ENCODE measurements at places on chromosomes 13 and 19.
A peak's percentile ranks its signal among the peaks of the same experiment; 100 is the strongest.

GRCh38 chr13:40547591-40548315 is 118.7 kb downstream of the FOXO1 start:
- no peak for DNase-seq

GRCh38 chr13:103839460-103839859 is 773.2 kb upstream of the SLC10A2 start:
- DNase-seq = no peak

- DNase-seq = no peak
Observed at GRCh38 chr13:29562786-29563438, 32.6 kb downstream of the SLC7A1 start.

GRCh38 chr13:66875264-66875663 is 354.9 kb downstream of the PCDH9 start:
- DNase-seq = no peak

DNA sequence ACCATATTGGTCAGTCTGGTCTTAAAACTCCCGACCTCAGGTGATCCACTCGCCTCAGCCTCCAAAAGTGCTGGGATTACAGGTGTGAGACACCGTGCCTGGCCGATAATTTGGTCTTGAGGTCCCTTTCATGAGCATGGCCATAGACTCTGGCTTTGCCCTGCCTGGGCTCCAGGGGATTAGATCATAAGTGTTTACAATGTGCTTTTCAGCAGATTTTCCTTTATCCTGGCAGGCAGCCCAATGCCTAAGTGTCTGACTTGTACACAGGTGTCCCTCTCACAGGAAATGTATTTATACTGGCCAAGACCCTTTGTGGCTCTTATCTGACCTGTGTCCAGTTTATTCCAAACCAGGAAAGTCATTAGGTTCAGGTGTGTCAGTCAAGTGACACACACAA is 15.9 kb downstream of the BCAM start:
- DNase-seq = no peak

GRCh38 chr19:4379383-4380253 is 20.7 kb downstream of the SH3GL1 start:
- peak; percentile 23 for DNase-seq

GRCh38 chr13:51763486-51763885 is 40.5 kb downstream of the DHRS12 start:
- DNase-seq = no peak

DNA sequence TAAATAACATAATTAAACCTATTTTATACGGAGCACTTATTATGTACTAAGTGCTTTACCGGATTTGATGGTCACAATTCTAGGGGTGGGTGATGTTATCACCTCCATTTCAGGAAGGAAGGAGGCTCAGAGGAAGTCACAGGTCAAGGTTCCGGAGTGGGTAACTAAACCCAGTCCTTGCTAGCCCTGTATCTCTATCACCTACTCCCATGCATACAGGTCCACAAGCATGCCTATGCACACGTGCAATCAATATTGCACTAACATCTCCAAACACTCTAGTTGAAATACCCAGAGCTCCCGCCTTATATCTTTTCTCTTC is 17.8 kb upstream of the FOSB start:
- DNase-seq = no peak

DNA sequence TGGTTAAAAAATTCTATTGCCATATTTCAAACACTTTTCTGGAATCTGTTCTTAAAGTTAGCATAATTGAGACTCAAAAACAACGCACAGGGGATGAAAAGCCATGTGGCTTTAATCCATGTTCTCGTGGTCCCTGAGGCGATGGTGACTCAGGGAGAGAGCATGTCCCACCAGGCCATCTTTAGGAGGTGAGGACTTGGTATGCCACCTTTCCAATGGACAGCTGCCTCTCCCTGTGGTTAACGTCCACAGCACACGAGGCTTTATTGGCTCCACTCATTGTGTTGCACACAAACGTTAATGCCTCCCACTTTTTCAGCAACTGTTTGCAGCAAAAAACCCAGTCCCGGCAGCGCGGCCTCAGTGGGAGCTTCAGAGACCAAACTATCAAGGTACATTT is 51.4 kb downstream of the EFNB2 start:
- no peak for DNase-seq

GRCh38 chr13:44231786-44232516 is 141.7 kb upstream of the SERP2 start:
- DNase-seq = no peak

GRCh38 chr19:2135474-2136402 is 15.6 kb downstream of the AP3D1 start:
- no peak for DNase-seq

DNA sequence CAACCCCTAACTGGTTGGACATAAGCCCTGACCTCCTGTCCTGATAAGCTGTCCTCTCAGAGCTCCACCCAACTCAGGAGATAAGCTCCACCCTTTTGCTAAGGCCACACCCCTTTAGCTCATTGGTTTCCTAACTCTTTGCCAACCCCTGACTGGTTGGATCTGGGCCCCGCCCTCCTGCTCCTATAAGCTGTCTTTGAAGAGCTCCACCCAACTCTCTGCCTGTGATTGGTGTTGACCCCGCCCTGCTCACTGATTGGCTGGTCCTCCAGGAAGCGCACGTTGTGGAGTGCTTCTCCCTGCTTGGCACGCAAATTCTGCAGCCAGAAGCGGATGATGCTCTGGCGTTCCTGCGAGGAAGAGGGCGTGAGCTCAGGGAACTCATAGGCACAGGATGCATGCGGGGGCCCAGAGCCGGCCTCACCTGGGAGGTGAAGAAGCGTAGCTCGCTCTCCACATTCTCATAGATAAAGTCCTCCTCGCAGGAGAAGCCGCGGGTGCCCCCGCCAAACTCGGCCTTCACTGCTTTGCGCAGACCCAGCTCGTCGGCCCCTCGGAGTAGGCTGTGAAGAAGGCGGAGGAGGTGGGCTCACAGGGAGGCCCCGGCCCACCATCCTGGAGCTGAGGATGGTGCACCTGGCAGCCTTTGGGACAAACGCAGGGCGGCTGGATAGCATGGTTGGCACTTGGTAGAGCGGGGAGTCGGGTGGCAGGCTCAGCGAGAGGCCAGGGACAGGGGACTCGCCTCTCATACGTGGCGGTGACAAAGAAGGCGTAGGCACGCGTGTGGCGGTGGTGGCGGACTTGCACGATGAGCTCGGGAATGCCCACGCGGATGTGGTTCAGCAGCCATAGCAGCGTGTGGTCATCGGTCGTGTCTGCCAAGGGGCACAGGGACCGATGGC is 1.7 kb downstream of the ANO8 start:
- DNase-seq = peak; percentile 50

GRCh38 chr13:62706048-62706447 is 1290.4 kb upstream of the PCDH20 start:
- no peak for DNase-seq

- no peak for DNase-seq
Observed at GRCh38 chr13:44648392-44649103, 72.4 kb upstream of the TSC22D1 start.

- DNase-seq = no peak
Observed at GRCh38 chr19:4429256-4429655, 26.8 kb downstream of the CHAF1A start.

DNA sequence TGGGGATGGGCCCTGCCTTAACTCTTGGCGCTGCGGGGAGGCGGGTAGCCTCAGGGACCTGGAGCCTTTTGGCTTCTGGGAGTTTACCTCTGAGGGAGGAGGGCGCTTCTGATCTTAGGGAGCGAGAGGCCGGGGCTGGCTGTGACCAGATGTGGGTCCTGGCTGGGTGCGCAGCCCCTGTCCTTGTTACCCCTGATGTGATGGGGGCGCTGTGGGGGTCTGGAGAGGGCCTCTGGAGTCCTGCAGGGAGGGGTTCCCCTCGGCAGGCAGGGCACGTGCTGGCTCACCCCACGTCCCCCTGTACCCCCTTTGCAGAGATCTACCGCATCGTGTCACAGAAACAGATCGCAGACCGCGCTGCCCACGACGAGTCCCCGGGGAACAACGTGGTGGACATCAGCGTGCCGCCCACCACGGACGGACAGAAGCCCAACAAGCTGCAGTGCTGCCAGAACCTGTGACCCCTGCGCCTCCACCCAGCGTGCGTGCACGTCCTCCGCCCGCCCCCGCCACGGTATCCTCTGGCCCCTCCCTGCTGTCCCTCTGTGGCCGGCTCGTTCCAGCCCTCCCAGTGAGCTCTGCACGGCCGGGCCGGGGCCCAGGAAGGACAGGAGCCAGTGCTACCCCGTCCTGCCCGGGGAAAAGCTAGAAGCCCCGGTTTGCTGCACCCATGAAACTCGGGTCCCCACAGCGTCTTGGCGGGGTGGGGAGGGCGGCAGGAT is 9.8 kb upstream of the MARCHF2 start:
- no peak for DNase-seq

DNA sequence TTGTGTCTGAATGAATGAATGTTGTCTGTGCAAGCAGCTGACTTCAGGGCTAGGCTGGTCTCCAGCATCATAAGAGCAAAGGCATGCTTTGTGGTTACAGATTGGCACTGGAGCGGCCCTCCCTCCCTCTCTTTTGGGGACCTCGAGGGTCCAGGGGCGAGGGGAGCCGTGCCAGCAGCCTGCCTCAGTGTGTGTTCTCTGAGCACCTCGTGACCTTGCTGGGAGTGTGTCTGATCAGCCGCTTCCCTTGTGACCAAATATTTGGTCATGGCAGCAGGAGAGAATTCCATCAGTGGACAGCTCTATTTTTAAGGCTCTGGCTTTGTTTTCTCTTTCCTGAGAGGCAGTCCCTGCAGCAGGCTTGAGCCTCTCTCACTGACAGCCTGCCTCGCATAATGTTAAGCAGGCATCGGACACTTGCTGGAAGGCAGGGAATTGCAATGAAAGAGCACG is 329.7 kb downstream of the UQCRFS1 start:
- no peak for DNase-seq

DNA sequence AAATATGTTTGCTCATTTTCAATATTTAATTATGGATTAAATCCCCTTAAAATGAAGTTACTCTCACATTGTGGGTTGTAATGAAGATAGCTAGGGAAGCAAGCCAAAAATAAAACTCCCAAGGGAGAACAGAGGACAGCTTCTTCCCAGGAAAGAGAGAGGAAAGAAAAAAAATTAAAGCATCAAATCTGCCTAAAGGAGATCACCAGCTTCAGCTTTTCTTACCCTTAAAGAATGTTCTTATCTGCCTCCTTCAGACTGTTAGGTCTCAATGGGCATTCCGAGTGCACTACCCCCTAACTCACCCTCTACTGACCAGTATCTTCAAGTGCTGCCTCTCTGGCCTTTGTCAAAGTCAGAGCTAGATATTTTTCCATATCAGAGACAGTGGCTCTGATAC is 55.2 kb downstream of the XPO4 start:
- no peak for DNase-seq

GRCh38 chr13:80336370-80336769 is 4.6 kb downstream of the SPRY2 start:
- DNase-seq = no peak

DNA sequence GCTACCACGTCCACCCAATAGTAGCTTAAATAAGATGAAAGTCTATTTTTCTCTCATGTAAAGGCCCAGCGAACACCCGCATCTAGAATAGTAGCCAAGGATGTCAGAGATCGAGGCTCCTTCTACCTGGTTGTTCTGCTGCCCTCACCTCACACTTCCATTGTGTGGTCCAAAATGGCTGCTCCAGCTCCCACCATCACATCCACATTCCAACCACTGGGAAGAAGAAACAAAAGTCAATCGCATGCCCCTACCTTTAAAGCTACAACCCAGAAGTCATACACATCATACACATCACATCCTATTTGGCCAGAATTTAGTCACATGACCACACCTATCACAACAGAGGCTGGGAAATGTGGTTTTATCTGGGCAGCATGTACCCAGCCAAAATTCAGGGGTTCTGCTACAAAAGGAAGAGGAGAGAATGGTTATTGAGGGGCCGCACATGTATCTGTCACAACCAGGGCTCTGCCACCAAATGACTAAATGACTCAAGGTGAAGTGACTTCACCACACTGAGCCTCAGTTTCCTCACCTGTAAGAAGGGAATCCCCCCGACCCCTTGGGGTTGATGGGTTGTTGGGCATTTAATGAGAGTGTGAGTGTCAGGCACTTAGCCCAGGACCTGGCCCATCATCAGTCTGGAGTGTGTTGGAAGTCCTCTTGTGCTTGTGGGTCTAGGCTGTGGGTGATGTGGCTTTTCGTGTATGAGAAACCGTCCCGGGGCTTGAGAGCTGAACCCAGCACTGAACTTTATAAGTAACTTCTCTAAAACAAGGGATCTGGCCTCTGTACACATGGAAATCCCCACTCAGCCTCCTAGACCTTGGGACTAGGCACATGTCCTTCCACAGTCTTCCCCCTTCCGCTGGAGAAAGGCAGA is 10.2 kb upstream of the CBLC start:
- DNase-seq = no peak

DNA sequence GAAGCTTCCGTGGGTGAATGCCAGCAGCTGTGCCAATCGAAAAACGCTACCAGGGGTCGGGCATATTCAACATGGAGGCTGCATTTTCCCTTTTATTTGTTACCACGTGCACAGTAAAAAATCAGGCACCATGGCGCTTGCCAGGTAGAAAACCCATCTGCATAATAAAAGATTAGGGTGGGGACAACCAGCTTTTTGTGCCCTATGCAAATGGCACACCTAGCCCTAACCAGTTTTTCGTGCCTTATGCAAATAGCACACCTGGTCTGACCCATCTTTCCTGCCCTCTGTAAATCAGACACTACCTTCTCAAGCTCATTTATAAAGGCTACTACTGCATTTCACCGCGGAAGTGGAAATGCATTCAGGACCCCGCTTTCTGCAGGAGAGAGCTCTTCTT is 62.1 kb upstream of the FREM2 start:
- no peak for DNase-seq

- no peak for DNase-seq
Observed at GRCh38 chr19:54694648-54695047, 29.6 kb upstream of the KIR3DL3 start.

Data from stimulated activated CD4-positive, alpha-beta T cell treated with anti-CD3 and anti-CD28 coated beads, Interleukin-4, amount 100 ng/mL, for 48 hours (primary cell).